NCI-H1092 (cell line): ENCODE measurements at places on chromosomes 7 and 10.

- DNase-seq = peak; percentile 69
Observed at GRCh38 chr10:91409069-91409868, 875 bp upstream of the HECTD2 start.

DNA sequence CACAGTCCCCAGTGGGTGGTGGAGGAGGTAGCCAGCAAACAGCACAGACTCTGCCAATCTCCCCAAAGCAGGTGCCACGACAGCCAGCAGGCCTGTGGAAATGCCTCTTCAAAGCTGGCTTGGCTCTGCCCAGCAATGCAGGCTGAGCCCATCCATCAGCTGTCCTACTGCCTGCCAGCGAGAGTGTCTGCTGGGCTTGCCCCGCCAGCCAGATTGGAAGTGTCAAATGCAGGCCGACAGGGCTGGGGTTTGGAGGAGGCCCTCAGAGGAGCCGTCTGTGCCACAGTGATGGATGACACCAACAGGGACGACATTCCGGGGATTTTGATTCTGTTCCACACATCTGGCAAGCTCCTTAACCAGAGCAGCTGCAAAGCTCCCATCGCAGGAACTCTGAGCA is 16.7 kb downstream of the HABP2 start:
- DNase-seq = no peak

DNA sequence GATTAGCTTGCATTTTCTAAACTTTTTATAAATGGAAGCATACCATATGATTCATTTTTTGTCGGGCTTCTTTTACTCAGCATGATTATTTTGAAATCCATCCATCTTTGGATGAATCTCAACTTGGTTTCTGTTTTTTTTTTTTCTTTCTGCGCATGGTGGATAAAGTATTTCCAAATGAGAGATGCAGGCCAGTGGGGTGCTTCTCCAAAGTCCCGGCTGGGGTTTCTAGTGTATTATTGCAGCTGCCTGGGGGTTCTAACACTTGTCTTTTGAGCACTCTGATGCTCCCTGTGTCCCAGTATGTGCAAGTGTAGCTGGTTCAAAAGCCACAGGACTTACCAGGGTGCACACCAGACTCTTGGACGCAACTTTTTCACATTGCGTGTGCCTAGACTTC is 70.9 kb upstream of the LOXL4 start:
- no peak for DNase-seq

DNA sequence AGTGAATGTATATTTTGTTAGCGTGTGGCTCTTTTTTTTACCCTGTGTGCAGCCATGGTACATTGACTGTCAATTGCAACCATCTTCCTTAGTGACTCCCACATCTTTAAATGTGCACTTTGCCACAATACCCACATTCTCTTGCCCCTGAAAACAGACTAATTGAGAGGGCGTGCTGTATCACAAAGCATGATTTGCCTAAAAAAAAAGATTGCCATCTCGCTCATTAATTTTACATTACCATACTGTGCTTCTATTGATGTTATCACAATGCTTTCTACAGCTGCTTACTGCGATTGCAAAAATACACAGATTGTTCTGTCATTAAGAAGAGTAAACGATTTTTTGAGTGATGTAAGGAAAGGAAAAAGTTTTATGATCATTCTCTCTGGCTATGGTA is 613.1 kb upstream of the NRP1 start:
- no peak for DNase-seq
